ENCODE measurements at places on chromosomes 11 and 22. TPM values are rescaled to one million over a fixed set of nuclear protein-coding genes. Genes with fewer than 3 reads are reported as not detected.

ART5 gene
- 1.7 TPM for total RNA-seq

CST6 gene
- 279 TPM for total RNA-seq

MS4A13 gene
- total RNA-seq, result not detected

MOGAT2 gene
- 9.6 TPM for total RNA-seq

TEX12 gene
- total RNA-seq, result 0.20 TPM

MICALL1 gene
- 18.8 TPM for total RNA-seq

SLC22A9 gene
- not detected for total RNA-seq

OR2AT4 gene
- not detected for total RNA-seq

TSGA10IP gene
- total RNA-seq, result not detected

CASTOR1 gene
- total RNA-seq, result 5.2 TPM

SBF2 gene
- 62.5 TPM for total RNA-seq

PRDM10 gene
- 5.7 TPM for total RNA-seq

RASSF10 gene
- total RNA-seq, result 9.8 TPM

Data from skin of body (tissue), 3 donors.